ENCODE measurements at places on chromosomes 16 and 17.
A peak's percentile ranks its signal among the peaks of the same experiment; 100 is the strongest.

DNA sequence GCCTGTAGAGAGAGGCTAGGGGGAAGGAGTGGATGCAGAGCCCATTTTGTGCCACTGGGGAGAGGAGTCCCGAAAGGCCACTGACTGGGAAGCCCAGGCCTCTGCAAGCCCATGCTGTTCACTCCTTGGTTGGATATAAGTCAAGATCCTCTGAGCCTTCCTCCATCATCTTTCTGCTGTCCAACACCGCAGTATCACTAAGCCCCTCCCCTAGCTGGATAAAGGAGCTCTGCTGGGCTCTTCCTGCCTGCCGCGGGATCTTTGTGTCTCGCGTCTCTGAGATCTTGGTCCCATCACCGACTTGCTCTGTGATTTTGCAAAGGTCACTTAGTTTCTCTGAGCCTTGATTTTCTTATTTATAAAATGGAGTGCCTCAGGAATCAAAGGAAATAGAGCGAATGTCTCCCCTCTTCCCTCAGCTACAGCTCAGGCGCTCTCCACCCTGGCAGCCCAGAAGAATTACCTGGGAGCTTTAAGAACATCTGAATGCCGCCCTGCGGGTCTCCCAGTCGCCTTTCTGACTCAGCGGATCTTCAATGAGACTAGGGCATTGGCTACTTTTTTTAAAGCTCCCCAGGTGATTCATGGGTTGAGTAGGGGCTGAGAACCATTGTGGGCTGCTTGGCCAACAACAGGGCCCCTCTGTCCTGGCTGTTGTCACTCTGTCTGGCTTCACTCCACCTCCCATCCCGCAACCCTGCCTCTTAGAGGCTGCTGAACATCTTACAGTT lies 25.2 kb upstream of the TMEM220 start:
- DNase-seq = no peak

DNA sequence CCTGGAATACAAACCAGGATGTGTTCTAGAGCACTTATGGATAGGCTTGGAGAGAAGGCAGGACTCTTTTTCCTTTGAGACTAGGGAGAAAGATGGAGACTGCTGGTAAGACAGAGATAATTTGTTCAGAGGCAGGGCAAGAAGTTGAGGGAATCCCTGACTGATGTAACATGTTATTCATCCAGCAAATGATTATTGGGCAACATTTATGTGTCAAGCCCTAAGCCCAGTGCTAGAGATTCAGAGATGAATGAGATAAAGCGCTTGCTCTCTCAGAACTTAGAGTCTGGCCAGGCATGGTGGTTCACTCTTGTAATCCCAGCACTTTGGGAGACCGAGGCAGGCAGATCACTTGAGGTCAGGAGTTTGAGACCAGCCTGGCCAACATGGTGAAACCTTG lies 47.8 kb upstream of the NUFIP2 start:
- DNase-seq = no peak

- DNase-seq = no peak
These were observed 18.6 kb downstream of the CD300LF start for GRCh38 chr17:74694081-74694480.

DNA sequence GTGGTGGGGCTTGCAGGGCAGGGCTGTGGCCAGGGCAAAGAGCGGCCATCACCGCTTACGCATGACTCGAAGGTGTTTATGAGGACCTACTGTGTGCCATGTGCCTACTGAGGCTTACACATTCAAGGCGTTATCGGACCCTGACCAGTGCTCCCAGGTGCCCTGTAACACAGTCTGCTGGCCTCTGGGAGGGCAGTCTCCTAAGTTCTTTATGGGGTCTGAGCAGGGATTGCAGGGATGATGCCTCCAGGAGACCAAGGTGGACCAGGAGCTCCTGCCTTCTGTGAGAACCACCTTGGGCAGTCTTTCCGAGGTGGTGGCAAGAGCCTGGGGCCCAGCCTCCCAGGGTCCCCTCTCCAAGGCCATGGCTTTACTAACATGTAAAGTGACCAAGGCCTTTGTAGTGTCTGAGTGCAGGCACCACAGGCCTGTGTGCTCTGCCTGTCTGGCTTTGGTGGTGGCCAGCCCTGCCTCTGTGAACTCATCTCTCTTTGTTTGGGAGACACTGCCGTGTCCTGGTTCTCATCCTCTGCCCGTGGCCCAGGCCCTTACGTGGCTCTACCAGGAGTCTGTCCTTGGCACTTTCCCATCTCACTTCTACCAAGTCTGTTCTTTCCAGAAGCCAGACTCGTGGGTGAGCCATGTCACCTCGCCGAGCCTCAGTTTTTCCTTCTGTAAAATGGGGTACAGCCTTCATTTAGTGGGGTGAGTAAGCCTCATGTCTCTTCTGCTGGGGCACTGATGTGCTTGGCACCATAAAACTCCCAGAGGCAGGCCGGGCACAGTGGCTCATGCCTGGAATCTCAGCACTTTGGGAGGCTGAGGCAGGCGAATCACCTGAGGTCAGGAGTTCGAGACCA lies 3.4 kb upstream of the SYNGR2 start:
- DNase-seq = no peak

- no peak for DNase-seq
These were observed 8.3 kb downstream of the CD300H start for GRCh38 chr17:74558882-74559519.

DNA sequence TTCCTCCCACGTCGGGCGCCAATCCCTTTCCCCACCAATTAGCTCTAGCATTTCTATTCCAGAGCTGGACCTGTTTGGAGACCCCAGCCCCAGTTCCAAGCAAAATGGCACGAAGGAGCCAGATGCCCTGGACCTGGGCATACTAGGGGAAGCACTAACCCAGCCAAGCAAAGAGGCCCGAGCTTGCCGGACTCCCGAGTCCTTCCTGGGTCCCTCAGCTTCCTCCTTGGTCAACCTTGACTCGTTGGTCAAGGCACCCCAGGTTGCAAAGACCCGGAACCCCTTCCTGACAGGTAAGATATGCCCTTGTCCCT lies 5.6 kb upstream of the SPATA20 start:
- DNase-seq = no peak

GRCh38 chr17:12665263-12666210 lies at the start of gene MYOCD:
Gene MYOCD (plus strand): TSS chr17:12665890. CDS start chr17:12666189, 299 bp downstream.
- no peak for DNase-seq

GRCh38 chr16:50251375-50252081 lies 14.8 kb upstream of the ADCY7 start:
- DNase-seq = no peak

- no peak for DNase-seq
These were observed 24.1 kb upstream of the WFDC1 start for GRCh38 chr16:84270531-84270930.

DNA sequence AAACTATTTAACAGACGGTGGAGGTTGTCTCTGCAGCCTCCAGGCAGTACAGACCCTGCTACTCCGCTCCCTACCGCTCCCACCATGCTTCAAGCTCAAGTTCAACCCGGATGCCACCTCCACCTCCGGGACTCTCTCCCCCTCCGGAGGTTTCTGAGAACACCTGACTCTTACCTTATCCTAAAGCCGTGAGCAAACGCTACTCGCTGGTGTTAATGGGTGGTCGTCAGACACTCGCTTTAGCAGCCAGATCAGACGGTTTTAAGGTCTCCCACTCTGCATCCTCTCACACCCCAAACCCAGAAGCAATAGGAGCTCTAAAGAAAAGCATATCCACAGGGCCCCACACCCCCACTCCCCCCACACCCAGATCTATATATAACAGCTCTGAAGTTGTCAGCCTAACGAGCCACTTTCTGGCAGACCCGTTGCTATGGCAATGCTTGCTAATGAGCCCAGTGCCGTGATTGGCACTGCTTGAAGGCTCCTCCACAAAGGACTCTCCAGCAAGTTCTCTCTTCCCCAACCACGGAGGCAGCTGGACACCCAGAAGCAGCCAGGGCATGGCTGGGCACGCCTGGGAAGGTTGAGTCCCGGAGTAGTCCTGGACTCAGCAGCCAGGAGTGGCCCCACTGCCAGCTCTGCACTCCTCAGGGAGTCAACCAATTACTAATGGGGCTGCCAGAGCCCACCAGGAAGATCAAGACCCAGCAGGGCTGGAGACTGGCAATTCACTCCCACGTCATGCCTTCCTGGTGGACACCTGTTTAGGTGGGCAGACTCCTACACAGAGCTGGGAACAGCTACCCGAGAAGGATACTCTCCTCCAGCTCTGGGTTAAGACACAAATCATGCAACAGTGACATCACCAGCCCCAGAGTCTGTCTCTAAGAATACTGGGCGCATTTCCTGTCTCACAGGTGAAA lies 121.2 kb upstream of the RCVRN start:
- DNase-seq = no peak

GRCh38 chr17:83152745-83153611 lies 73.6 kb downstream of the METRNL start:
- DNase-seq = no peak

DNA sequence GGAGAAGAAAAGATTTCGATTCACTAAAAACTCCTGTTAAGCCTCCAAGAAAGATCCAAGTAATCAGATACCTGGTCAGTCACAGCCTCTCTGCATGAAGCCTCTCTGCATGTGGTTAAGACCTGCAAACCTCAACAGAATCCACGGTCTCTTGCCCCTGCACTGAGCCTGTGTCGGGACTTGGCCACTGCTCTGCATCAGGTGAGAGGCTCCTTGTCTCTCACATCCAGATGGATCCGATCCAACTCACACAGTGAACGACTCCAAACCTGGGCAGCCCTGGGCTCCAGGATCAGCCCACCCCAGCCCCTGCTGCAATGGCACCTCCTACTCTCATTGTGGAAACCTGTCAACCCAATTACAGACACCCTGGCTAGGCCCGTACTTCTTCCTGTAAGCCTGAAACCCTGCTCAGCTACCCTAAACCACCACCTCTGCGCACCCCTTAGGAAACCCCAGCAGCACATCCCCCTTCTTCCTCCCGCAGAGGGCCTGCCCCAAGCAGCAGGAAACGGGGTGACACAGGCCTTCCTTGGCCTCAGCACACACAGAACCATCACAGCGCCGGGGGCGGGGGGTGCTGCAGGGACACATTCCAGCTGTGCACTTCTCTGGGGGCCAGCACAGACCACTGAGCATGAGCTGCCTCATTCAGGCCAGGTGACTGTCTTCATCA lies 129.5 kb downstream of the ANKRD11 start:
- peak; percentile 36 for DNase-seq

DNA sequence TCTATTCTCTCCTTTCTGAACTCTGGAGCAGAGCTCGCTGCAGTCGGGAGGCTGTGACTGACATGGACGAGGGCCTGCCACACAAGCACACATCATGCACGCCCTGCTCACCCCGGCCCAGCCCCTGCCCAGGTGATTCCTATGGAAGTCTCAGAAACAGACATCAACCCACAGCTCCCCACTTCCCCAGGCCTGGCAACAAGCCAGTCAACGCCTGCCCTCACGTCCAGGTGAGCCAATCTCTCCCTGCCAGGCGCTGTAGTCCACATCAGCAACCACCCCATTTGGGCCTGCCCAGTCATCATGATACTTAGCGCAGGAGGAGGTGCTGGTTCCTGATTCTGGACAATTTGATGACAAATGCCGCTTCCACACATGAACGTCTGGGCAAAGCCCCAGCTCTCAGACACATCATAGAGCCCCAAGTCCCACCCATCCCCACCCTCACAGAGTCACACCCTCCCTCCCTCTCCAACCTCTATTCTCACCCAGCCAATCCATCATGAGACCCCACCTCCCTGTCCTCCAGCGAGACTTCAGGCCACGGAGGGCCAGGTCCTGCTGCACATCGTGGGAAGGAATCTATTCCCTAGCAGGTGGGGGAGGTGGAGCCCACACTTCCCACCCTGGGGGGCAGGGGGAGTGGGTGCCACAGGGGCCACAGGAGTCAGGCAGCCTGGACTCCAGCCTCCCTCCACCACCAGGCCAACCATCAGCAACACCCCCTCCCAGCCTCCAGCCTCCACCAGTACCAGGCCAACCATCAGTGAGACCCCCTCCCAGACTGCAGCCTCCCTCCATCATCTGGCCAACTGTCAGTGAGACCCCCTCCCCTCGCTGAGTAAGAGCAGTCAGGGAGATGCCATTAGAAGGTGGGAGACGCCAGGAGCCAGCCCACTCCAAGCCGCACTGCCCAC lies 33.7 kb upstream of the GSG1L start:
- no peak for DNase-seq

DNA sequence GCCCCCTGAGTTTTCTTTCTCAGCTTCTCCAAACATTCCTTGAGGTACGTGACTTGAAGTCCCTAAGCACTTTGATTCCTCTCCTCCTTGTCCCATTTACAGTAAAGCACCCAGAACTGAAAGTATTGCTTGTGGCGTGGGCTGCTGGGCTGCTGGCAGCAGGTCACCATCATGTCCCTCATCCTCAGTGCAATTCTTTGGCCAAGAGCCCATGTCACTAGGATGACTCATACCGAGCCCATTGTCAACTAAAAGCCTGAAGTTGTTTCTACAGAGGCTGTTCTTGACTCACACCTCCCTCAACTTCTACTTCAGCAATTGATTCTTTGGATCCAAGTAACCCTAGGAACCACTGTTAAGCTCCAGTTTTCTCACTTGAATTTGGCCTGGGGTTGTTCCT lies 54.3 kb downstream of the KPNA2 start:
- DNase-seq = no peak
